Activated T-helper 1 cell treated with anti-CD3 and anti-CD28 coated beads, Interleukin-12 subunit alpha, Interleukin-12 subunit beta, Interleukin-2, Interleukin-4 antibody, amounts not matched to agents 30 ng/mL and 10 ng/mL and 1 ng/mL, durations not matched to agents 14 hours and 24 hours and 36 hours (primary cell): ENCODE measurements at places on chromosomes 2 and 18. TPM values are rescaled to one million over a fixed set of nuclear protein-coding genes. Genes with fewer than 3 reads are reported as not detected.
A peak's percentile ranks its signal among the peaks of the same experiment; 100 is the strongest.

DNA sequence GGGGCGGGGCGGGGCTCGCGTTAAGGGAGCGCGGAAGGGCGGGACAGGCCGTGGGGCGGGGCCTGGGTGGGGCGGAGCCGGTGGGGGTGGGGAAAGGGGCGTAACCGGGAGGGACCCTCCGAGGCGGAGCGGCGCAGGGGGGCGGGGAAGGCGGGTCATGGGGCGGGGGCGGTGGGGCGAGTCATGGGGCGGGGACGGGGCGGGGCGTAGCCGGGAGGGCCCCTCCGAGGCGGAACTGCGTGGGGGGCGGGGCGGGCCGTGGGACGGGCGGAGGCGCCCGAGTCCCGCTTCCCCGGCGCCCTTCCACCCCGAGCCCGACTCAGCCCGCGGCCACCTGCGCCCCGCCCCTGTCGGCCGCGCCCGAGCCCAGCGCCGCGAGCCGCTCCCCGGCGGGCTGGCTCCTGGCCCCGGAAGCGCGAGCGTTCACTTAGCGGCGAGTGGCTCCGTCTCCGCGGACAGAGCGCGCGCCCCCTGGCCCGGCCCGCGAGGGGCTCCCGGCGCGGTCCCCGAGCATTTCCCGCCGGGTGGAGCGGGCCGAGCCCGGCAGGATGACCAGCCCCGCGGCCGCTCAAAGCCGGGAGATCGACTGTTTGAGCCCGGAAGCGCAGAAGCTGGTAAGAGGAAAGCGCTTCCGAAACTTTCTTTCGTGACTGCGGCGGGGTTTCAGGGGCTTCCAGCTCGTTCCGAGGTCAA is 64.7 kb downstream of the LRRFIP1 start:
- DNase-seq, result peak; percentile 91

DNA sequence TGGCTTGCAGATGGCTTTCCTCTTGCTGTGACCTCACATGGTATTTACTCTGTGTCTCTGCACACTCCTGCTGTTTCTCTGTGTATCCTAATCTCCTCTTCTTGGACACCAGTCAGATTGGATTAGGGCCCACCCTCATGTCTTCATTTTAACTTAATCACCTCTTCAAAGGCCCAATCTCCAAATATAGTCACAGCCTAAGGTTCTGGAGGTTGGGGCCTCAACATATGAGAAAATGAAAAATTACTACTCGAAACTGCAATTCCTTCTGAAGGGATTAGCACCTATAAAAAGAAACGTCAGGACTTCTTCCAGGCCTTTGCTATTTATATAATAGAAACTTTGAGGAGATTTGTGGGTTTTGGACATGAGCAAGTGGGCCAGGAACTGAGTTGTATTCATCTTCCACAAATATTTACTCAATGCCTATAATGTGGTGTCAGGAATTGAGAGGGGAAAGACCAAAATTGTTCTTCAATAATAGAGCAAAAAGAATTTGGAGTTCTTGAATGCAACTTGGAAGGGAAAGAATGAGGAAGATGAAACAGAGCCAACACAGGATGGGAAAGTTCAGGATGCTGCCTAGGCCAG is 270.0 kb upstream of the FN1 start:
- DNase-seq, result no peak

DNA sequence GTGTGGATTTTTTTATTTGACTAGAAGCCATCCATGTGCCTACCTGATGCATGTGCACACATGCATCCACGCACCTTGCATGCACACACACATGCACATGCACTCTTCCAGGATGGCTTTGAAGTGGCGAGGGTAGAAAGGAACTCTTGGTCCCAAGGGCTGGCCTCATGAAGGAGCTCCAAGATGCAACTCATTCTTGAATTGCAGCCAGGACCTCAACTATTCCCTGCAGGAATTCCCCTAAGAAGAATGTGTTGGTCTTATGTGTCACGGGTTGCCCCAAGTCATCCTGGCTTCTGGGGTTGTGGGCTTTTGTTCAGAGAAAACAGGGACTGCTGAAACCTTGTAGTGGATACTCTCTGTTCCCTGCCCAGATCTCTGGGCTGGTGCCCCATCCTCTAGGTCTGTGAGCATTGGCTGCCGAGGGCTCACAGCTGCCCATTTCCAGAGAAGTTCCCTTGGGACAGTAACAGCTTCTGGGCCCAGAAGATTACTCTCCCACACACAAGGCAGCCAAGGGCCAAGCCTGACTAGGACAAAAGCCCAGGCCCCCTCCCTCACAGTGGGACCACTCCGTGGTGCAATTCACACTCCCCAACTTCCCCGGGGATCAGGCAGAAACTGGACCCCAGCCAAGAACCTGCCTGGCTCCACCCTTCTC is 137.6 kb downstream of the COPS8 start:
- DNase-seq, result no peak

DNA sequence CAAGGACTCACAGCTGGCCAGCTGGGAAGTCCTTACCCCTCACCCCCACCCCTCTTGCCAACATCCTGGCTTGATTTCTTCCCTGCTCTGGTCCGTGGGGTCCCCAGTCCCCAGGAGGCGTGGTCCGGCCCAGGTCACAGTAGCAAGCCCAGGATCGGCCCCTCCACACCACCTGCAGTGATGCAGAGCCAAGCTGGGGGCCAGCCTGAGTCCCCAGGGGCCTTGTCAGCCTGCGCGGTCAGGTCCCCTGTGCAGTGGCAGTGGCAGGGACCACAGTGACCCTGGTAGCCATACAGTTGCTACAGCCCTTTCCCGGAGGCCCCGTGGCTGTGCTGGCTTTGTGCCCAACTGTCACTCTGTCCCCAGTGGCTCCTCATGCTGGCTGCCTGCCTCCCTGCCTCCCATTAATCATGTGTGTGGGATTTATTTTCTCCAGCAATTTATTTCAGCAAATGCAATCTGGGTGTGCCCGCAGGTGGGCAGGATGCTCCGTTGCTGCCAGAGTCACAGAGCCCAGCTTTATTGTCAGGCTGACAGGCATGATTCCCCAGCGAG is 8.8 kb upstream of the PRSS56 start:
- no peak for DNase-seq

DNA sequence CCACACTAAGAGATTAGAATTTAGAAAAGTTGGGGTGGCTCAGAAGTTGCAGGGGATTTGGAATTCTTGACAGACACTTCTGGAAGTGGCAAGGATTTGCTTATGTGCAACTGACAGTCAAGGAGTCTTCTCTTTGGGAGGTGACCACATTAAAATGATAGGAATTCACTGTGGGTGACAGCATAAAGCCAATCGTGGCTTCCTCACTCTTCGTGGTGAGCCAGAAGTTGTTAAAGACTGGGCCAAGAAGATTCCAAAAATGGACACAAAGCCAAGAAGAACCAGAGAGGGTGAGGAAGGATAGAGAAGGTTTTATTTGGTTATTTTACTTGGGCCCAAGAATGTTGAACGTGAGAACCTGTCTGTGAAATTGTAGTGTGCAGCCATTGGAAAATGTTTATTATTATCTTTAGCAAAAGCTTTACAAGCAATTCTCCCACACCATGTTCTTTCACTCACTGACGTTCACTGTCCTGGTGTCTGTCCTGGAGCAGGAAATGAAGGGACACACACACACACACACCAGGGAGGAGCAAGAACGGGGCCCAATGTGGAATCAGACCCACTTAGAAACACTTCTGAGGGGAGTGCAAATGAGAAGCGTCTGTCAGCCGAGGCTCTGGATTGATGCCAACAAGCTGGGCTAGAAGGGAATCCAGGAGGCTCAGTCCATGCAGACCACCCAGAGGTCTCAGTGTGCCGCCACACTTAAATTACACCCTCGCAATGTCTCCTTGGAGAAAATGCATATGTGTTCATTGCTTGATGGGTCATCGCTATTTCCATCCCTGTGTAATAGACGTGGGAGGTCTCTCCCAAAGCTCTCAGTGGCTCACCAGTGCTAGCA is 37.2 kb downstream of the STEAP3 start:
- DNase-seq, result no peak

- DNase-seq, result no peak
These were observed 38.1 kb upstream of the MMADHC start for GRCh38 chr2:149625671-149626070.

- peak; percentile 87 for DNase-seq
These were observed 615 bp upstream of the CCNT2 start for GRCh38 chr2:134917888-134918525.

DNA sequence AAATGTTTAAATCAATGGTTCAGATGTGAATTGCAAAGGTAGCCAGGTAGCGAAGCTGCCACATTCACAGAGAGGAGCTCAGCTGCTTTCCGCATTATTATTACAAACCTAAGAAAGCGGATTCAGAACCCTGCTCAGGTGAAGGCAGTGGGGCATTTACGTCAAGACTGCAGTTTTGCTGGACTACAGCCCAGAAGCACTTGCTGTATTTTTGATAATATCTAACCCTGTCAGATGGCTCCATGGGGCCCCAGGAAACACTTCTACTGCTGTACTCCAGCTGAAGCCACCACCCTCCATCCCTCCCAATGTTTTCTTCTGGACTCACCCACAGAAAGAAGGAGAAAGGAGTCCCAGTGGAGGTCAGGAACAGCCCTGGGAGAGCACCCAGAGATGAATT is 96.9 kb downstream of the TPO start:
- DNase-seq, result no peak

- no peak for DNase-seq
These were observed 12.2 kb upstream of the BOD1L2 start for GRCh38 chr18:57134618-57135135.

- DNase-seq, result no peak
These were observed 53.5 kb upstream of the ITGB6 start for GRCh38 chr2:160253440-160254188.

DNA sequence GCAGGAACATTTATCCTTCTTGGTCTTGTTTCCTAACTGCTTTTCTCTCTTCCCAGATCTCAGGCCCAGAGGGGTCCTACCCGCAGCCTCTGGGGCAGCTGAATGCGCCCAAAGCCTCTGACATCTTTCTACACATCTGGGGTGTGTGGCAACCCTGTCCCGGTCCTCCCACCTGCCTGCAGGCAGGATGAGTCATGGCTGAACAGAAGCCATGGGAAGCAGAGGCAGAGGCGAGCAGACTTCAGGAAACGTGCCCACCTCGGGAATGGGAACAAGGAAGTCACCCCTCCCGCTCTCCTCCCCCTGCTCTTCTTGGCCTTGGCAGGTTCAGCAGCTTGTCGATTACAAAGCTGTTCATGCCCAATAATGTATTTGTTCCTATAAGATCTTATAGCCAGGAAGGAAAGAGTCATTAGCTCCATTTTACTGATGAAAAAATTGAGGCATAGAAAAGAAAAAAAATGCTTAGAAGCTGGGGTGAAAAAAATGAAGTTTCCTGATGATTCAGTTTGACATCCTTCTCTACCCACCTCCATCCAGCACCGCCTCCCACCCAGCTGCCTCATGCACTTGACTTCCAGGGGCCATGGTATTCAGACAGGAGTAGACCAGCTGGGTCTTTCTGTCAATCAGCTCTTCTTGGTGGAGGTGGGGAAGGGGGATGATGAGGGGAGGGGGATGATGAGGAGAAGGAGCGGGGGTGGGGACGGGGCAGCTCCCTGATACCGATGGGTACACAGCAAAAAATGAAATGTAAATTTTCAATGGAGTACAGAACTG is 10.4 kb upstream of the KCNF1 start:
- DNase-seq, result no peak

DNA sequence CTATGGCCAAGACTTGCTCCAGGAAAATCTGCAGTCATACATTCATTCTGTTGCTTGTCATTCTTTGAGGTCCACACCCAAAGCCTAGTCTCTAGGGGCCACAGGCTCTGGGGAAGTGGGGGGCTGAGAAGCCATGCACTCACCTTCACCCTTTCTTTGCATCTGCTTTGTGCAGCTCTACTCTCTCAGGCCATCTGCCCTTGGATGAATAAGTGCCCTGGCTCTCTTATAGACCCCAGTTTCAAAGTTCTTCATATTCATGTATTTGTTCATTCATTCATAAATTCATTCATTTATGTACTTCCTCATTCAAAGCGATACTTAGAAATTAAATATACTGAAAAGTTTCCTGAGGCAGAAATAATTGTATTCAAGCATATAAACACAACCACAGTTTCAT is 130.3 kb upstream of the FAM98A start:
- no peak for DNase-seq

DNA sequence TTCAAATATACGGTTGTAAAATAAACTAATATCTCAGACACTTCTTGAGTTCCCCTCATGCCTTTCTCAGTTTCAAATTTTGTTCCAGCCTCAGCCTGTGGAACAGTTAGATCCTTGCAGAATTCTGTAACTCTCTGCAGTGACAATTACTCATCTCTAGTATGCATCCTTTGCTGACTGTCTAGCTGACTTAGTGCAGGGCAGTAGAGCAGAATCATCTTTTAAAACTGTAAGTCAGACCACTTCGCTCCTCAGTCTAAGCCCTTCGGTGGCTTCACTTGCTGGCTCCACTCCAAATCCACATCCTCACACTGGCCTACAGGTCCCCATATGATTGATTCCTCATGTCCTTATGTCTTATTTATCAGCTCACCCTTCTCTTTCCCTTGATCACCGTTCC is 164.1 kb upstream of the ZSWIM2 start:
- no peak for DNase-seq

DNA sequence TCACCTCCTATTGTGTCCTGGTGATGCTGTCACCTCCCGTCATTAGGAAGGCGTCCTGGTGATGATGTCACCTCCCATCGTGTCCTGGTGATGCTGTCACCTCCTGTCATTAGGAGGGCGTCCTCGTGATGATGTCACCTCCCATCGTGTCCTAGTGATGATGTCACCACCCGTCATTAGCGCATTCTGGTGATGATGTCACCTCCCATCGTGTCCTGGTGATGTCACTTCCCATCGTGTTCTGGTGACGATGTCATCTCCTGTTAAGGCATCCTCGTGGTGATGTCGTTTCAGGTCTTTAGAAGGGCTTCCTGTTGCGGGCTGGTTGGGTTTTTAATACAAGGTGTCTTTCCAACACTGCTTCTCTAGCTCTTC is 40.7 kb downstream of the CTDP1 start:
- no peak for DNase-seq

- DNase-seq, result no peak
These were observed 400 bp downstream of the CCDC88A start for GRCh38 chr2:55419233-55419678.

- DNase-seq, result no peak
These were observed 54.1 kb downstream of the HDAC4 start for GRCh38 chr2:239346676-239347075.

DNA sequence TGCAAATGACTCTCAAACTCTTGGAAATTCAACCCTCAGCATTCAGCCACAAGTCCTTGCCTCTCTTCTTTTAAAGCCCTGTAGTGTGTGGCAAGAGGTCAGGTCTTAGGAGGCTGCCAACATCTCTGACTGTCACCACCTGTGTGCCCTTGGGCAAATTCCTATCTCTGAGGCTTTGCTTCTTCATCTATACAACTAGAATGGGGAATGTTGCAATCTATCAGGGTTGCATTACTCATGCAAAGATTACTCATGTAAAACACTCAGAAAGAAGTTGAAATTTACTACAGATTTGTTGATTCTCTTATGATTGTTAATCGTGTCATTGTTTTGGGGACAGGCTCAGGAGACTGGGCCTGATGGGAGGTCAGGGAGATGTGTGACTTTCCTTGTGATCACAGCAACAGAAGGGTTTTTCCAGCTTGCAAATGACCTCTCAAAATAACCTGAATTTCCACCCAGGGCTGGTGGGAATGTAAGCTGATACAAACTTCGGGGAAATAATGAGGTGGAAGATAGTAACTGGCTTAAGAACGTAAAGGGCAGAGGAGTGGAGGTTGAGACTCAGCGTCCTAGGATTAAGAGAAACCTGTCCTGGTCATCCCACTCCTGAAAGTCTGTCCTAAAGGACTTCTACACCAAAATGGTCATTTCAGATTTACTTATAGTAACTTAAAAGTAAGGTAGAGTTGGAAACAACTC is 32.1 kb upstream of the SIGLEC15 start:
- DNase-seq, result no peak

Gene SERPINB13
- not detected in 2 replicates for total RNA-seq

Gene C2orf78
- not detected in 2 replicates for total RNA-seq

Gene HAUS1
- 41.8 and 42.1 TPM in 2 replicates for total RNA-seq

Gene GKN2
- total RNA-seq, result not detected in 2 replicates

Gene TMBIM1
- total RNA-seq, result 66.2 and 70.5 TPM in 2 replicates
